Esophagus squamous epithelium (tissue), 5 donors: ENCODE measurements at places on chromosomes 12 and 14. TPM values are rescaled to one million over a fixed set of nuclear protein-coding genes. Genes with fewer than 3 reads are reported as not detected.

The DCP1B gene
- total RNA-seq: 4.0 TPM

DNA sequence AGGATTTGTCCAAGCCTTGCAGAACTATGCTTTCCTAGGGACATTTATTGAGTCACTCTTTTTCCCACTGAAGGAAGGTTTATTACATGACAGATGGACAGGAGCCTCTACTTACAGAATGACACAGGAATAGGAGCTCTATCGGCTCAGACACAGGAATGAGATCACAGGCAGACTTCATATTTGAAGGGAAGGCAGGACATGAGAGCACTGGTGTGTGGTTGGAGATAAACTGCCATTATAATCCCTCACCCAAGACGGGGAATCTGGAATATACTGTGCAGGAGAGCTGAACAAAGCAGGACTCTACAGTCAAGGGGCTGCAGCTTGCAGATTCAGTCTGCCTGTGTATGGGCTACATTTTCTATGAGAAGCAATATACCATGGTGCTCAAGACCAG lies 26.8 kb upstream of the IL22 start:
- DNase-seq: no peak

DNA sequence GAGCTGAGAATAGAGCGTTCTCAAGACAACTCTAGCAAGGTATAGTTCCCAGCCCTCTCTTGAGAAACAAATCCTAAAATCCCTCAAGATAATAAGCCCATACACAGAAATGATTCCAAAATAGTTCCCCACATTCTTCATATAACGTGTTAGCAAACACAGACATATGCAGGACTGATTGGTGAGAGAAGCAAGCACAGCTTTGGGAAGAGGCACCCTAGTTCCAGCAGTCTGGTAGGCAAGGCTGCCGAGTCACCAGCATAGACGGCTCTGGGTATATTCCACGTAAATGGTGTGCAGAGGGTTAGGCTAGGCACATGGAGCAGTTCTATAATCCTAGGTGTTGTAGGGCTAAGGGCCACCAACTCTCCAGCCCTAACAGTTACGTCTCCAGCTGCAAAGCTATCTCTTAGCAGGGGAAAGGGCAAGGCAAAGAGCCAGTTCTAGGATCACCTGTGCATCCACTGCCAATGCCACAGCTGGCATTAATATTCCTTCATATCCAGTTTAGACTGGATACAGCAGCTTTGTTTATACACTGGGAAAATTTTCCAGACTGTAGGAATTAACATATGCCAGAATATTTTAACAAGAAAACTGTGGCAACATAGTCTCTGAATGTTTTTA lies 52.9 kb downstream of the SH2B3 start:
- DNase-seq: no peak

GRCh38 chr12:40312982-40313576 lies 88.3 kb downstream of the LRRK2 start:
- no peak for DNase-seq

GRCh38 chr12:94761559-94761958 lies 111.2 kb upstream of the TMCC3 start:
- DNase-seq: no peak

DNA sequence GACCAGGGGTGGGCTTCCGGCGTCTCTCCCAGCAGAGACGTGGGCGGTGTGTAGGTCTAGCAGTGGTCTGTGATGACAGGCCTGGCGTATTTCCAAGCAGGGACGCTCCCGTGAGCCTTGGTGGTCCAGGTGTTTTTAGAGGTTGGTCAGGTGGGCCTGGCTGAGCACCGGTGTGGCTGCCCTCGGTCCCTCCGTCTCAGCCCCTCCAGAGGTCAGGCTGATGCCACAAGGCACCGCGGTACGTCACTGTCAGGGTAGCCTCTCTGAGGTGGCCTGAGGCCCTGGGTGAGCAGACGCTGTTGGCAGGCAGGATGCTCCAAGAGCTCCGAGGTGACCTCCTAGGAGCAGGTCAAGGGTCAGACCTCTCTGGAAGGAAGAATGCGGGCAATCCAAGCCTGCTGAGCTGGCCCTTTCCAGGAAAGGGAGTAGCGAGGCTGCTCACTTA lies 13.6 kb downstream of the MTA1 start:
- no peak for DNase-seq

DNA sequence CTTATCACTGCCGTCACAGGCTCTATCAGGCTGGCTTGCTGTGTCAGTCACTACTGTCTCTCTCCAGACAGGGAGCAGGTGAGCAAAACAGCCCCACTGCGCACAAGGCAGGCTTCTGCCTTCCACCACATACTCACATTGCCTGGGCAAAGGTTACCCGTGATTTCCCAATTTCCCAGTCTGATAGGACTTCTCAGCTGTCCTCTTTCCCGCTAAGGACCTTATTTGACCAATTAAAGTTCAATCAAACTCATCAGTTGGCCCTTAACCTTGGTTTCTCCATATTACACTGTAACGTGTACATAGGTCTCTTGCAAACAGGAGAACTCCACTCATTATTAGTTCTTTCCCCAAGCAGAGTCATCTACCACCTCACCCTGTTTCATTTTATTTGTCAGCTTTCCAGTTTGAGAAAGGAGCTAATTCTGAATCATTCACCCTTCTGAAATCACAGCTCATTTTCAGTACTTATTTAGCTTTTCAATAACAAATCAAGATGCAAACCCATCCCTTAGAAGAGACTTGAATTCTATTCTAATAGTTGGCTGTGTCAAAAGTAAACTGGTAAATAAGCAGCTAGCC lies 170.8 kb downstream of the ESR2 start:
- DNase-seq: no peak

DNA sequence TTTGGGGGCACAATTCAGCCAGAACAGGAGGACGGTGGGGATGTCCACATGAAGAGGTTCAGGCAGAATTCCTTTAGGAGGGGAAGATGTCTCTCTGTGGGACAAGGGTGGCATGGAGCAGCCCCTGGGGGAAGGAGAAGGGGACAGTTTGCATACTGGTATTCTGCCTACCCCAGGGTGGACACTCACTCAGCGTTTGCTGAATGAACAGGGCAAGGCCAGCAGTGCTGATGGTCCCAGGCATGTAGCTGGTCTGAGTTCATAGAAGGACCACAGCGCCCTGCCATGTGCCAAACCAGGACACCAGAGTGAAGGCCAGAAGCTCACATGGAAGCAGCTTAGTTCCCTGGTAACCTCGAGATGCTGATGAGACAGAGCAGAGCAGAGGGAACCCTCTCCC lies 5.4 kb downstream of the SERPINA5 start:
- DNase-seq: no peak

The PTPRB gene
- total RNA-seq: 4.4 TPM

The FIGNL2 gene
- not detected for total RNA-seq

The CEBPE gene
- not detected for total RNA-seq

DNA sequence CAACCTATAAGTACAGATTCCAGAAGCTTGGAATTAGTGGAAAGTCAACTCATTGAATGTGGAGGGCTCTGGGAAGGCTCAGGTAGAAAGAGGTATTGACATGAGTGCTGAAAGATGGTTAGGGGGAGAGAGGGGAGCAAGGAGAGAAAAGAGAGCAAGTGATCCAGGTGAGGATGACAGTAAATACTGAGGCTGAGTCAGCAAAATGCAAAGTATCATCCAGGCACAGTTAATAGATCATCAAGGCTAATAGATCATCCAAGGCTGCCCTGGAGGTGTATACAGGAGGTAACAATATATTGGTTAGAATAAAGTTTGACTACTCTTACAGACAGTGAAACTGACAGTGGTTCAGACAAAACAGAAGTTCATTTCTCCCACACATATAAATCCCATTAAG lies 100.5 kb downstream of the TBX5 start:
- no peak for DNase-seq

- no peak for DNase-seq
Measured at GRCh38 chr14:38047195-38047902, 160.4 kb upstream of the SSTR1 start.

DNA sequence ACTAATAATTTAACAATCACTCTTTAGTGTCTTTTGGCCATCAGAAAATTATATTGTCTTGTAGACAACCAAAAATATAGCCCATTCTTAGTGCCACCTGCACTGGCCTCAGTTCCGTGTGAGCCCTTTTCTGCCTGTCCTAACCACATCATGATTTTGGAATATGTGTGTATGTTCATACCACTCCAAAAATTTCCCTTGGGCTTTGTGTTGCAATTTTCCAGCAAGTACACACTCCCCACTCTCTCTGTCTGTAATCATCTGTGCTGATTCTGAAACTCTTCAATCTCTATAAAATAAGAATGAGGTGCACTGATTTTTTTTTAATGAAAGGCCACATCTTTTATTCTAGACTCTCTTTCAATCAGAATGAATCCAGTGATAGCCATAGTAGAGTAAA lies 196.0 kb downstream of the PIK3C2G start:
- DNase-seq: no peak

DNA sequence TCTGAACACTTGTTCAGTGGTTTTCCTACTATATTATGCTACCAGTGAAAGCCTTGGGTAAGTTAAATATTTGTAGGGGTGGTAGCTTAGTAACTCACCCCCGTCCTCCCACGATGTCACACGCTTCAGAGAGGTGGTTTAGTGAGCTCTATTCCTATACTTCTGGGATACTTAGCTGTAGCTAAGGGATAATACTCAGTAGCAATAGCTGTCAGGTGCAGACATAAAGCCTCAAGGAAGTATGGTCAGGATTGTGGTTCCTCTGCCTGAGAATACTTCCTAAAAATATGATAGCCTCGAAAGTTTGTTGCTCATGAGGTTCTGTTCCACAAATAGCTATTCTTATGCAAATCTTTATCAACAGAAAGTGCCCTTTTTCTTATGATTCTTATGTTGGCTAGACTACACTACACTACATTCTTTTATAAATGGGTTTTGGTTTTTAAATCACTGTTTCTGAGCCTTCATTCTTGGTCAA lies 11.9 kb downstream of the DLST start:
- no peak for DNase-seq

The CIROP gene
- total RNA-seq: not detected

DNA sequence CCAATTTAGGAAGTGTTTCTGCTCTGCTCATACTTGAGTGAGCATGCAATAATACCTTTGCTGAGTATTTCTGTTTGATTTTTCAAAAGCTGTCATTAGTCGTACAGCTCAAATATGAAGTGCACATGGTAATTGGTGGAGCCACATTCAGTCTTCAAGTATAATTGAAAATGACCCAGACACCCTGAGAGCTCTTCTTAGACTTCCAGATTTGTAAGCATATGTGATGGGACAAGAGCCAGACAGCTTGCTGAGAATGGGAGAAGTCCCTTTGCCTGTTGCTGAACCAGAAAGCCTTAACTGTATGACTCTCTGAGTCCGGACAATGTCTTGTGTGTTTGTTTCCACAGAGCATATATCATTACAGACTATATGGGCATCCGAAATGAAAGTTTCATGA lies 307.3 kb downstream of the TMEM117 start:
- no peak for DNase-seq

The STAT2 gene
- total RNA-seq: 83.7 TPM

DNA sequence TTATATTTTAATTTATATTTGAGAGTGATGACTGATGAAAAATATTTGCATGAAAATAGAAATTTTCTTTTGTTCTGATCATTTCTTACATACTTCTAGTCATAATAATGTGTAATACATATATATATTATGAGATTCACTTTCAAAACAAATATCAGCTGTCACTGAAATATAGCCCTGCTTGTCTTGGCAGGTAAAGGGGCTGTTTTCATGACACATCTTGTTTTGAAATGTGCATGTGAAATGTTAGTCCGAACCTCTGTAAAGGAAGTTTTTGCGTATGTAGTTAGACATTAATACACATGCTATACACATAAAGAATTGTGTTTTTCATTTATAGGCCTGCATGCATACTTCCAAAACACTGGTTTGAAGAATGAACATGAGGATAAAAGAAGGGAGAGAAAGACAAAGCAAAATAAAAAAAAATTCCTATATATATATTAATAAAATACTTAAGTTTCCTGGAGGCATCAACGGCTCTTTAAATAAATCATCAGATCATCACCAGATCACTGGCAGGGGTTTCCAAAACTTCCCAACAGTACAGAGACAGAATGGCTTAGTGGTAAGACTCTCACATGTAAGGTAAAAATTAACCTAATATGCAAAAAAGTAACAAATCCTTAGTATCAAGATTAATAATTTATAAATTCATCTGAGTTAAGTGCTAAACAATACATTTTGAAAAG lies 60.1 kb downstream of the SEL1L start:
- no peak for DNase-seq

DNA sequence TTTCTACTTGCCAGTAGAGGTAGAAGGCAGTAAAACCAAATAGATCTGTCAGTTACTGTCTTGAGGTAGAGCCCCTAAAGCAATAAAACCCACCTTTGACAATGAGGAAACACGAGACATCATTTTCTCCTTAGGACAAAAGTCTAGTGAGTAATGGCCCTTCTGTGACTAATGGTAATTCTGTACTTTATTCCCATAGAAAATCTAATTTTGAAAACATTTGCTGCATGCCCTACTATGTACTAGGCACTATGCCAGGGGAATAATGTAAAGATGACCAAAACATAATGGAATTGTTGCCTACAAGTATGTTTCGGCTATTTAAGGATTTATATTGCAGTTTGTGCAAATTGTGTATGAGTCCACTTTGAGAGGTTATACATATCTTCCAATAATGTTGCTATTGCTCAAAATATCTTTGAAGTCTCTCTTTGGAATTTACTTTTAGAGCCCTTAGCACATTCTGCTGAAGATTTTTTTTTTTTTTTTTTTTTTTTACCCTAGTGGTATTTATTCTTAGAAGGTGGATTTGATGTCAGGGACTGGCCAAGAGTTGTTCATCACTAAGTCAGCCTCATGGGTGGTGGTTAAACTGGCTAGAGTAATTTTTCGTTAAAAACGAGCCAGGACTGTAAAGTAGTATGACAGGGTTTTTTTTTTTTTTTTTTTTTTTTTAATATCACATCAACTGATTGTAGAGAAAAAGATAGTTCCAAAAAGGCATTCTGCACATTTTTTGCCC lies 109.7 kb downstream of the CRADD start:
- no peak for DNase-seq

- no peak for DNase-seq
Measured at GRCh38 chr12:33317746-33318145, 121.9 kb downstream of the SYT10 start.

GRCh38 chr14:61954306-61954705 lies 192.1 kb downstream of the SNAPC1 start:
- DNase-seq: no peak

The GDF11 gene
- total RNA-seq: 1.1 TPM

The TAS2R9 gene
- total RNA-seq: not detected

DNA sequence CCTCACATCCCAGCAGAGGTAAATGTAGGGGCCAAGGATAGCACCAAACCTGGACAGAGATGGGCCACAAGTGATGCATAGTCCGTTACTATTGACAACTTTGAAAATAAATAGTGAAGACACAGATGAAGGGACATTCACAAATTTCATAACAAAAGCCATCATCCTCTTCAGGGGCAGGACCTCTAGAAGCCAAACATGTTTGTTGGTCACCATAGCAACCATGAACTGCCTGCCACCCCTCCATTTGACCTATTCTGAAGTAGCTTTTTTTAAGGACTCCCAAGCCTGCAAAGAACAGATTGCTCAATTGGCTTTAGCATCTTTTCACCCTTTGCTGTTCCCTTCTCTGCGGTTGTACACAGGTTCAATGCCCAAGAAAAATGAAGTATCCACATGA lies 35.7 kb upstream of the MDM1 start:
- no peak for DNase-seq

The GALNT9 gene
- not detected for total RNA-seq

- no peak for DNase-seq
Measured at GRCh38 chr12:6635375-6635855, 344 bp downstream of the LPAR5 start.
